Stimulated activated CD8-positive, alpha-beta memory T cell treated with anti-CD3 and anti-CD28 coated beads, Interleukin-4, amount 100 ng/mL, for 1 hour (primary cell): ENCODE measurements at places on chromosomes 6 and 20.

GRCh38 chr6:167795321-167795811, 31.3 kb upstream of the AFDN start:
- no peak for DNase-seq

- no peak for DNase-seq
These were observed 180.6 kb upstream of the CCN2 start for GRCh38 chr6:132131758-132132157.

GRCh38 chr6:106522562-106523250, 106.6 kb downstream of the RTN4IP1 start:
- no peak for DNase-seq

GRCh38 chr6:79467716-79468115, 69.5 kb downstream of the LCA5 start:
- DNase-seq = no peak

DNA sequence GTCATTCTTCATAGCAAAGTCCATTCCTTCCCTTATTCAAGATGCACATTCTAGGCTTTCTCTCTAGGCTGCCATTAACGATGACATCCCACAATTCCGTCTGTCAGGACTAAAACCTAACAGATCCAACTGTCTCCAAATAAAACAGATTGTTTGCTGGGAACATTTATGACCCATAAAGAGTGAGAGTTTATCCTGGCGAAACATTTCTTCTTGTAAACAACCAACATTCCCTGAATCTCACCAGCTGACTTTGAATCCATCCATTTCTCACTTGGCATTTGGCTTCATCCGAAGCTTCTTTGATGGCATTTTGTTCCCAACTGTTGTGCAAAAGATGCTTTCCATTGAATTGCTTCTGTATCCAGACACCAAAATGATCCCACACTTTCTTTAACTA, 93.1 kb downstream of the OLIG3 start:
- DNase-seq = no peak

GRCh38 chr6:25290306-25291060, 11.3 kb downstream of the CARMIL1 start:
- DNase-seq = no peak

DNA sequence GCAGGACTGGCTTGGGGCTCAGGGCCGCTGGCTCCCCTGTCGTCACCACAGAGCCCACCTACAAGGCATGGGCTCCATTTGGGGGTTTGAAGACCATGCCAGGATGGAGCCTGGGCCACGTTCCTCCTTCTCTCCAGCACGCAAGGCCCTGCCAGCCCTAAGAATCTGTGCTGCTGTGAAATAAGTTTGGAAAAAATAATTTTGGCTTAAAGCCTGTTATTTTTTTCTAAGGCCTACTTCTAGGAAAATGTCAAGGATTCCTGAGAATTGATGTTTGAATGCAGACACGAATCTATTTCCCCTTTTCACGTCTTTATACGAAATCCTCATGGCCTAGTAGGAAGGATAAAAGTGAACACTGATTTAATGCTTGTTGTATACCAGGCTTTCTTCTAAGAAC, 107.5 kb downstream of the LRFN2 start:
- no peak for DNase-seq

DNA sequence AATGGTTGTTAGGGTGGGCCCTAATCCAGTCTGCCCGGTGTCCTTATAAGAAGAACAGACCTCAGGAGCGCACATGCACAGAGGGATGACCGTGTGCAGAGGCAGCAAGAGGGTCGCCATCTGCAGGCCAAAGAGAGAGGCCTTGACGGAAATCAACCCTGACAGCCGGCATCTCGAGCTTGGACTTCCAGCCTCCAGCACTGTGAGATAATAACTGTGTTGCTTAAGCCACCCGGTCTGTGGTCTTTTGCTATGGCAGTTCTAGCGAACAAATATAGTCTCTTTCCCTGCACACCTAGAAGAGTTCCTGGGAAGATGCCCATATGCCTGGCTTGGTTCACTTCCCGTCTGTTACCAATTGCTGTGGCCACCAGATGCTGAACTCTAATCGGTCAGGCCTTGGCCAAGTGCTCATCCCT, 35.3 kb upstream of the PTGIS start:
- DNase-seq = no peak

GRCh38 chr6:85470023-85470410, 20.1 kb downstream of the NT5E start:
- no peak for DNase-seq

GRCh38 chr20:43322851-43323250, 133.1 kb upstream of the PTPRT start:
- no peak for DNase-seq

DNA sequence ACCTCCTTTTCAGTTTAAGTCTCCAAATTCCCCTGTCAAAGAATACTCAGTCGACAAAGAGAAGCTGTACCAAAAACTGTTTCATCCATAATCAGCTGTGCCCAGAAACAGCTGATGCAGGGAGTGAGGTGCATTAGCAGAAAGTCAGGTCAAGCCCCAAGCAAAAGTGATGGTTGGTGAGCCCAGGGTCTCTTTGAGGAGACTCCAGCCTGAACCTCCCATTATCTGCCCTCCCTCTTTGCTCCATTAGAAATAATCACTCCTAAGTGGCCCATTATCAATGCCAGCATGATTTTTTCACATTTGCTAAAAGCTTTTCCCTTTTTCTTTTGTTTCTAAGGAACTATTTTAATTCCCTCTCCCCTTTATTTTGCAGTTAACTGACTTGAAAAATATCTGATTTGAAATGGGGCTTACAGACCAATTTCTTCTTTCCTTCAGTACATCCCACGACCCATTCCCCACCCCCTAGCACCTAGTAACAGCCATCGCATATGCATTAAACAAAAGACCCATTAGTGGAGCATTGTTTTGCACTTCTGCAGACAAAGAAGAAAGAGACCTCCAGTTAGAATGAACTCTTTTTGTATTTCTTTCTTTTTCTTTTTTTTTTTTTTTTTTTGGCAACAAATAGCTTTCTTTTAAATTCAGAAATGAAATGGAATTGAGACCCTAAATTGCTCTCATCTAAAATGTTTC, 257.0 kb downstream of the GRIK2 start:
- no peak for DNase-seq

GRCh38 chr6:49531774-49532569, 18.5 kb upstream of the C6orf141 start:
- no peak for DNase-seq

GRCh38 chr6:25181923-25182322, 97.3 kb upstream of the CARMIL1 start:
- DNase-seq = no peak

DNA sequence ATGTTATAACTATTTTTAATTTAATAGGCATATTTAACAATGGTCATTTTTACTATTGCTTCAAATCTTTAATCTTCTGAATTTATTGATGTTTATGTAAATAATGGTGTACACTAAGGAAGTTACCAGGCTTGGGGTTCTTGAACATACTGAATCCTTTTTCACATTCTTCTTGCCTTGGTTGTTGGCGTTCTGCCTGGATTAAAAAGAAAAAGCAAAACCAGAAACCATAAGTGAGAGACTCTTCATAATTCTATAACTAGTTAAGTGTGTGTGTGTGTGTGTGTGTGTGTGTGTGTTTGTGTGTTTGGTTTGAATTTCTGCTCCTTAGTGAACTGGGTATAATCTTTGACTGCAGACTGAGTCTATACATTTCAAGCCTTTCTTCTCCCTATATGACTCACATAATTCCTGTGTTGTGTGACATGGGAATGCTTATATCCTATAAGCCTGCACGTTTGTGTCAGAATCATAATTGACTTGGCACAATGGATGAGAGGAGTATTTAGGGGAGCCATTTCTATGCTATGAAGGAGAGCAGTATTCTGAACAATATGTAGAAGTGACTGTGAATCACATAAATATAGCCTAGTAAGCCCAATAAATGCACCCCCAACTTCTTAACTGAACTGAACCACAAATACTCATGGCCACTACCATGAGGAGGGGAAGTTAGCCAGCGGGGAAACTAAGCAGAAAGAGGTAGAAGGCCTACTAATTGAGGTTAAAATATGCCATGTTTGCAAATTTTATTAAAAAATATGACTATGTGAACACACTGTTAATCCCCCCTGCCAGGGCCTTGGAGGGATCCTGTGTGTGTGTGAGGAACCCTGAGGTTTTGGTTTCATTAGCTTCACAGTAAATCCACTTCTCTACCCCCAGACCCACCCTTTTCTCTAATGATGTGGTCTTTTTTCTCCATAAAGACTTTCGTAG, 425.5 kb downstream of the BCKDHB start:
- DNase-seq = no peak

DNA sequence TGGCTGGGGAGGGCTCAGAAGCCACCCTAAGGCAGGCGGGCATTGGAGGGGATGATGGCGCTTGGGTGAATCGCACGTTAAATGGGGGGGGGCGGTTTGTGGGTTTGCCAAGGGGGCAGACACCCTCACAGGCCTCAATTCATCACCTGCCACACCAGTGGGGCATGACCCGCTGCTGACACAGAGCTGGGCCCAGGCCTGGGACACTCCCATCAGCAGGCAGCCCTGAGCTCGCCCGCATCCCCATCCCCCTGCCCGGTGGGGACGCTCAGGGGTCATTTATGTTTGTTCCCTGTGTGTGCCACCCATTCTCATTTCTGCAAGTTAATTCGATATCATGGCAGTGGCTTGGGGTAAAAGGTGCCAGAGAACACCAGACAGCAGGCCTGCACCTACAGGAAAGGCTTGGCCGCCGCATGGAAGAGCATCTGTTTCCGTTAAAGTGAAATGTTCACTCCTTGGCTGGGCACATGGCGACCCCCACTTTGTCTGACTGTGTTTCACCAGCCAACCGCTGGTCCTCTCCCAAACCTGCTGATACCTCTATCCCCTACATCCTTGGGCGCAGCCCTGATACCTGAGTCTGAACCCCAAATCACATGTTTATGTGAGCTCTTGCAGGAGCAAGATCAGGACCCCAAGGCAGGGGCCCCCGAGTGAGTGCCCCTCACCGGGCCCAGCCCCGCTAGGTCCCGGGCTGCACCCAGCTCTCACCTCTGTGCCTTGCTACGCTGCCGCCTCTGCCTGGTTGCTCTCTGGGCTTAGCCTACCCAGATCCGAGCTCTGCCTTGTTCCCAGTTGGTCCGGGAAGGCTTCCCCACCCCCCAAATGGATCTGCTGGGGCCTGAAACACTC, 248.8 kb downstream of the TAF4 start:
- DNase-seq = no peak

- no peak for DNase-seq
These were observed 4.9 kb downstream of the SCML4 start for GRCh38 chr6:107819217-107819616.

DNA sequence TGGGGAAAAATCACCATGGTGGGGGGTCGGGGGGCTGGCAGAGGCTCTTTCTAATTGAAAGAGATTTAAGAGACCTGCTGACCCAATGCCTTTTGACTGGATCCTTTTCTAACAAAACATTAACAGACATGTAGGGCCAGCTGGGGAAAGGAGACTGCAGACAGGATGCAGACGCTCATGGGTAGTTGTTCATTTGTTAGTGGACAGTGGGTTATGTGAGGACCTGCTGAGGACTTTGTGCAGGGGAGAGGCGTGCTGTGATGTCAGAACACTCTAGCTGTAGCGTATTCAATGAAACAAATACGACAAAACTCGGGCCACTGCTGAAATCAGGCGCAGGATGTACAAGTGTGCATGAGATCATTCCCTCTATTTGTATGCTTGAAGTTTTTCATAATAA, 1.2 kb downstream of the IP6K3 start:
- no peak for DNase-seq

- no peak for DNase-seq
These were observed 8.7 kb downstream of the TRIM38 start for GRCh38 chr6:25971187-25971821.

- no peak for DNase-seq
These were observed 118.9 kb upstream of the NHSL1 start for GRCh38 chr6:138618168-138618567.

GRCh38 chr6:46129629-46130511, at the start of gene ENPP4:
Gene ENPP4, plus strand, starts transcription at chr6:46129989. Its CDS starts 9,595 bp downstream, at chr6:46139584.
- peak; percentile 79 for DNase-seq

DNA sequence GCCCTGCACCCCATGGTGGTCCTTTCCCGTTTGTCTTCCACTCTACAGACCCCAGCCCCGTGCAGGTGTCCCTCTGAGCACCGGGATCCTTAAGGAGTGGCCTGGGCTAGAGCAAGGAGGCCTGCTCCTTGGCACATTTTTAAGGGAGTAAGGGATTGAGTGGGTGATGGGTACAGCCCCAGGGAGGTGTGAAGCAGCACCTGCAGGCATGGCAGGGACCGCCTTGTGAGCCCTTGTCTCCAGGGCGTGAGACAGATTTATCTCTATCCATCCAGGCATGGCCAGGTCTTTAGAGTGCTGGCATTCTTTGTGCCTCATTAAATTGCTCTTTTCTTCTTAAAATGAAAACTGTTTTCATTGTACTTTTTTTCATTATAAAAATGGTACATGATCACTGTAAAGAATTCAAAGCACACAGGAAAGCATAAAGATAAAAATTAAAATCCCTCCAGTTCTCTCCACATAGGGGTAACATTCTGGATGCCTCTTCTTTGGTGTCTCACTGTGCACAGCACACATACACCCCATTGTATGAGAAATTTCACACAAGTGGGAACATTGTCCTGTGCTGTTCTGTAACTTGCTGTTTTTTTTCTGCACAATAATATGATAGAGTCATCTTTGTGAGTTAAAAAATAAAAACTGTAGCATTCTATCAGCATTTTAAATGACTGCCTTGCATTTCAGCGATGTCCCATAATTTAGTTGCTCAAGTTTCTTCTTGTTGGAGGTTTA, 31.9 kb upstream of the ZNF831 start:
- no peak for DNase-seq

GRCh38 chr20:37308086-37309050, 18.9 kb downstream of the MANBAL start:
- DNase-seq = no peak

- DNase-seq = no peak
These were observed 31.5 kb downstream of the PACSIN1 start for GRCh38 chr6:34497411-34497810.

- DNase-seq = no peak
These were observed 45.5 kb downstream of the EIF2S2 start for GRCh38 chr20:34066476-34067090.

GRCh38 chr20:46820682-46821081, 74.0 kb upstream of the EYA2 start:
- no peak for DNase-seq

GRCh38 chr6:30145818-30146217, 9.9 kb downstream of the TRIM40 start:
- no peak for DNase-seq
